NCI-H510A (cell line): ENCODE measurements at places on chromosomes 3 and 15.

DNA sequence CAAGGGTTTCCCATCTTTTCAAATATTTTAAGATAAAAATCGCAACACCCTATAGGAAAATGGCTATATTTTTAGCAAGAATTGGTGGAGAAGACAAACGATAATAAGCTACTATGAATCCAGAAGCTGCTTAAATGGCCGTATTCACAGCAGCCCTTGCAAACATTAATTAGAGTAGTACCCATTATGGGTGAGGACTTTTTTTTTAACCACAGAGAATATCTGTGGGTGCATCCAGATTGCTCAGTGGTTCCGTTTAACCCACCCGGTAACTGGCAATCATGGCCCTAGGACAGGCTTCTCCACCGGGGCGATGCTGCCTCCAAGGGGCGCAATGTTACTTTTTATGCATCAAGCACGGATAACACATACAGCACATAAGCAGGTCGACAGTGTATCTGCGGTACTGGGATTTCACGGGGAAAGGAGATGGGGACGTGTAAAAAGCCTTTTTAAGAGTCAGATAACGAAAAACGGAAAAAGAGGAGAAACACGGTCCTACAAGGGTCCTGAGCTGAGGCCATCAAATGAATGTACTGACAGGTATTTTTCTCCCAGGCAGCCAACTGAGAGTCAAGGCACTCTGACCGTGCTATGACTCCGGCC, 968 bp upstream of the TMEM266 start:
- DNase-seq: no peak

DNA sequence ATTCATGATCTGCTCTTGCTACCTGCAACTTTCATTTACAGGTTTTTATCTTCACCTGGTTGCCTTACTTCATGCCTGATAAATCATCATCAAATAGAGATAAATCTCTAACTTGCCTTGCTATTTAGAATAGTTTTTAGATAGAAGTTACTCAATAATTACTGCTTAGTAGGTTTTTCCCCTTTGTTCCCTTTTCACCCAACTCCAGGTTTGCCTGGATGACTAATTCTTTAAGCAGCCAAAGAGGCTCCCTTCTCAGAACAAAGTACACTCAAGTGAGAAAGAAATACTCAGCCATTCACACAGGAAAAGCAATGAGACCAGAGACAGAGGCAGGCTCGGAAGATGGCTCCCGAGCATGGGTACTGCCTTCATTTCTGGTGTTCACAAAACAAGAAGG, 268.1 kb upstream of the CRBN start:
- no peak for DNase-seq

DNA sequence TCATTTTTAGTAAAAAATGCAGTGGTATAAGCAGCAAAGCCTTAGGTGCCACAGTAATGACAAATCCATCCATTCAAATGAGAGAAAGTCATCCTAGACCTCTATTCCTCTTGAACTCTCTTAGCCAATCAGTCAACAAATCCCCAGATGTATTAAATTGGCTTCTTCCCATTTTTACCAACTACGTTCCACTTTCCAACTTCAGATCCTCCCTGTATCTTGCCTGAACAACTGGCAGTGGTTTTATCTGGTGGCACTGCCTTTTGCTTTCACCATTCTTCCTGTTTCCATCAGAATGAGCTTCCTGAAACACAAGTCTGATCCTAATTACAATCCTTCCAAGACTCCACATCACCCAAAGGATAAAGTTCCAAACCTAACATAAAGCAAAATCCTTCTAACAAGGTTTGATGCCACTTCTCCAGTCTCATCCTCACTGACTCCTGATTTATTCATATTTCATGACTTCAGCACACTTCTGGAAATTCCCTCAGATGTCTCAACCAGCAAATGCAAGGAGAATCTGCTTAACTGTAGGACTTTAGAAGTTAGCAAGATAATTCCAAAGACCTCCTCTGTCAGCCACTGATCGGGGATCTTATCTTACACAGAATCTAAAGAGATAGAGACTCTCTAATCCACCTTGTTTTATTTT, 69.8 kb upstream of the SLC4A7 start:
- no peak for DNase-seq

GRCh38 chr3:10260211-10260701, 12.0 kb downstream of the TATDN2 start:
- DNase-seq: no peak

- no peak for DNase-seq
Measured at GRCh38 chr3:52318186-52318816, 2.2 kb downstream of the DNAH1 start.

DNA sequence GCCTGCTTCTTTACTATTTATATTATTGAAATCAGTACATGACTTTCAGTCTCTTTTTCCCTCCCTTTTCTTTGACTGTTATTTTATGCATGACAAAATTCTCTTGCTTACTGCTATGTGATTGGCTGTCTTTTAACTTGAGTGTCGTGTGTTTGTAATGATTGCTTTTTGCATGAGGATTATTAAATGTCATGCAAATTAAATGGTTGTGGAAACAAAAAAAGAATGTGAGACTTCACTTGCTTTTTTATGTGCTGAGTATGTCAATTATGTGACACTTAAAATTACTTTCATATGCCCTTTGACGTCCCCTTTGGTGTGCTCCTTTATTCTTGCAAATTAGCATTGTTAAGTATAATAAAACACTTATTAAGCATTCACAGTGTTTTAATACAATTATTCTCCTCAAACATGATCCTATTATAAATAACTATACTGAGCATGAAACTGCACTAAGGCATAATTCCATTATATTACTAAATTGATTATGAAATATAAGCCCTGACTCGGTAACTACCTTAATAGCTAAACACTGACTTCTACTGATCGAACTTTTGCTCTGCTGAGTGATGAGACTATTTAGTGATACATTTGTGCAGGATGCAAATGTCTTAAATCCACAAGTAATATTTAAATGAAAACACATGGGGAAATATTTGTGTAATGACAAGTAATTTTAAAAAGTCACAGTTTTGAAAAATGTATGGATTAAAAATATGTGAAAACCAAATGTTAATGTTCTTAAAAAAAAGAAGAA, 401.7 kb downstream of the NLGN1 start:
- DNase-seq: no peak

DNA sequence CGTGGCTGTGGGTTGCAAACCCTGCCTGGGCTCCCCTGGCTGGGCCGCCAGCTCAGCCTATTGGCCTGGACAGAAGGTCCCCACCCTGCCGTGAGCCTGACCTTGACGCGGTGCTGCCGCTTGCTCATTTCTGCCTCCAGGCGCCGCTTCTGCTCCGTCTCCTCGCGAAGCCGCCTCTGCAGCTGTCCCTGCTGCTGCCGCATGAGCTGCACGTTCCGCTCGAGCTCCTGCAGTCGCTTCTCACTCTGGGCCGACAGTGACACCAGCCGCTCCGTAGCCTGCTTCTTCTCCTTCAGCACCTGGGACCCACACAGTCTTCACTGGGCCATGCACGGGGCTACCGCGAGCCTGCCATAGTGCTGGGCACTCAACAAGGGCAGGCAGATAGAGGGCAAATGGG, 21.7 kb downstream of the KIF7 start:
- DNase-seq: no peak

- DNase-seq: no peak
Measured at GRCh38 chr3:76969471-76969870, 70.4 kb upstream of the ROBO2 start.
